Dermis microvascular lymphatic vessel endothelial cell (primary cell): ENCODE measurements at places on chromosomes 11 and 22.
A peak's percentile ranks its signal among the peaks of the same experiment; 100 is the strongest.

DNA sequence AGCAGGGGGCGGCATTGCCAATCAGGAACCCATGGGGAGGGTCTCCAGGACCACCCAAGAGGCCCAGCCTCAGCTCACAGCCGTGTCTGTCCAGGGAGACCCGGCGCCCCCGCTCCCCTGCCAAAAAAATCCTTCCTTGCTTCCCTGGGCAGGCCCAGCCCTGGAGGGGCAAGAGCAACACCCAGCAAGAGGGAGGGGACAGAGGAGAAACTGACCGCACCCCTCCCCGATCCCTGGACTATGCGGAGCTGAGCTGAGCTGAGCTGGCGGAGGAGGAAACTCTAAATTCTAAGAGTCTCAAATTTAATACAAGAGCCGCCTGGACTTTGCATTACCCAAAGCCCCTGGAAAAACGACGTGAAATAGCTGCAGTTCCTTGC lies 52.0 kb upstream of the SHISAL1 start:
- no peak for DNase-seq

GRCh38 chr11:117222991-117223740 lies 8.7 kb downstream of the PCSK7 start:
- DNase-seq: no peak

GRCh38 chr22:39960791-39961746 lies 872 bp downstream of the TMA7B start:
- DNase-seq: peak; percentile 27

DNA sequence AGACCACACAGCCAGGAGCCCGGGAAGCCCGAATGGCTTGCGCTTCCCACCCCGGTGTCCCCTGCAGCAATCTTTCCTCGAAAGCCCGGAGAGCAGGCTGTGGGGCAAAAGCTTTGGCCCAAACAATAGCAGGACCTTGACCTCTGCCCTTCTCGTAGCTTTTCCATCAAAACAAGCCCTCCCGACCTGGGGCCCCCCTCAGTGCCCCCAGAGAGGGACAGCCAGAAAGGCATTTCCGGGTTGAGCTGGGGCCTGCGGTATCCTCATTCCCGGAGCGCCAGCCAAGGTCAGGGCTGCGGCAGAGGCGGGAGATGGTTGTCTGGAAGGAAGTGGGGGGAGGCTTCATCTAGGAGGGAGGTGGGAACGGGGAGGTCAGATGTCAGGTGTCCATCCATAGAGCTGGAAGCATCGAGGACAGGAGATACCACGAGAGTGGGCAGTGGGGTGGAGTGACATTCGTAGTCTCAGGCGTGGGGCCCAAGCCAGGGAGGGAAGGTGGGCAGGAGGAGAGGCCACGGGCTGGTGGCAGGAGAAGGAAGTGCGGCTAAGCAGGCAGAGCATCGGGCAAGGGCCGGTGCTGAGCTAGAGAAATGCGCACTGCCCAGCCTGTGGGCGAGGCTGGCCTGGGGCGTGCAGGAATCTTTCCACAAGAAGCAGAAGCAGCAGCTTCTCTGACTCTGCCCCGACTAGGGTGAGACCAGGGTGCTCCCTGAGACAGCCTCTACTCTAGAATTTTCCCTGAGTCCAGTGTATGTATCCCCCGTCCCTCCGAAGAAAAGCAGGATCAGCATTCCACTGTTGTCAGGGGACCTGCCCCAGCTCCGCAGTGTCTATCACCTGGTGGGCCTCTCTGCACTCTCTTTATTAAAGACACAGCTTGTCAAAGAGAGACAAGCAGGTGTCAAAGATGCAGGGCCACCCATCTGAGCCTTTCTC lies 14.3 kb downstream of the PDGFB start:
- DNase-seq: peak; percentile 54

GRCh38 chr22:26345496-26345895 lies 83.6 kb upstream of the ASPHD2 start:
- no peak for DNase-seq

DNA sequence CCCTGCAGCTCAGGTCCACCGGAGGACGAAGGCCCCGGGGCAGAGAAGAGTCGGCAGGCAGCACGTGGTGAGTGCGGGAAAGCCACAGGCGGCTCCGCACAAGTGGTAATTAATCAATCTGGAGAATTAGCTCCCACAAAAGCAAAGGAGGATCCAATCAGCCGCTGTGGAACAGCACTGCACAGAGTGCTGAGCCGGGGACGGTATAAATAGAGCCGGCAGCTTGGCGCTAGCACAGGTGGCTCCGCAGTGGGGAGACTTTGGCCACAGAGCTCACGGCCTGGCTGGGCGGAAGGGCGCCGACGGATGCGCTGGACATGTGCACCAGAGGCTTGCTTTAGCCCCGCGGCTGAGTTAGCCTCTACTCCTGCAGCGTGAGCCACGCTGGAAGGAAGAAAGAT lies 48.9 kb downstream of the IGSF9B start:
- no peak for DNase-seq

GRCh38 chr11:125554038-125554437 lies 15.2 kb upstream of the EI24 start:
- DNase-seq: no peak

- DNase-seq: no peak
Measured at GRCh38 chr11:128551611-128552335, 35.6 kb downstream of the ETS1 start.

DNA sequence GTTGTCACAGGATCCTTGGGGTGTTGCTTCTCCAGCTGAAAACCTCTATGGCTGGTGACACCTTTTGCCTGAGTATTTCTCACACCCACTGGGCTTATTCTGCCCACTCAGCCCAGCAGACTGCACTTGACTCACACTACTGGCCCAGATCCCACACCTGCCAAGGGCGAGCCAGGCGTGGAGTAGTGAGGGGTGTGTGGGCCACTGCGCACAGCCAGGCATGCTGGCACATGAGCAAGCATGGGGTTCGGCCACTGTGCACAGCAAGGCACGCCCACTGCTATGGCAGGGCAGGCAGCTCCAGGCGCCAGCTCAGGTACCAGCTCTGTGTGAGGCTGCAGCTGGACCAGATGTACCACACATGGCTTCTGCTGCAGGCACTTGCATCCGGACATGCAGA lies 116.5 kb upstream of the MTNR1B start:
- DNase-seq: no peak

DNA sequence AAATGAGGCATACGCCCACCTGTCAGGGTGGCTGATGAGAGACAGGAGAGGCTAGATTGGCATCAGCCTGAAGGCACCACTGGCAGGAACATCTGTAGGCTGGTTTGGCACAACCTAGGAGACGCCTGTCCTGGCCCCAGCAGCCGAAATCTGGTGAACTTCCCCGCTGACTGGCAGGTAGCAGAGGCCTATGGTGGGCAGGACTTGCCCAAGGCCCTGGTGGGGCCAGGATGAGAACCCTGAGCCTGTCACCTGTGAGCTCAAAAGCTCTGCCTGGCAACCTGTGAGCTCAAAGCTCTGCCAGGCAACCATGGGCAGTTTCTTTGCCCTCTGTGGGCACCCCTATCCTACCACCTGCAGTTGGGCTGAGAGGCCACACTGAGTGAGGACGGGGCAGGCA lies 2.5 kb downstream of the DERL3 start:
- no peak for DNase-seq

DNA sequence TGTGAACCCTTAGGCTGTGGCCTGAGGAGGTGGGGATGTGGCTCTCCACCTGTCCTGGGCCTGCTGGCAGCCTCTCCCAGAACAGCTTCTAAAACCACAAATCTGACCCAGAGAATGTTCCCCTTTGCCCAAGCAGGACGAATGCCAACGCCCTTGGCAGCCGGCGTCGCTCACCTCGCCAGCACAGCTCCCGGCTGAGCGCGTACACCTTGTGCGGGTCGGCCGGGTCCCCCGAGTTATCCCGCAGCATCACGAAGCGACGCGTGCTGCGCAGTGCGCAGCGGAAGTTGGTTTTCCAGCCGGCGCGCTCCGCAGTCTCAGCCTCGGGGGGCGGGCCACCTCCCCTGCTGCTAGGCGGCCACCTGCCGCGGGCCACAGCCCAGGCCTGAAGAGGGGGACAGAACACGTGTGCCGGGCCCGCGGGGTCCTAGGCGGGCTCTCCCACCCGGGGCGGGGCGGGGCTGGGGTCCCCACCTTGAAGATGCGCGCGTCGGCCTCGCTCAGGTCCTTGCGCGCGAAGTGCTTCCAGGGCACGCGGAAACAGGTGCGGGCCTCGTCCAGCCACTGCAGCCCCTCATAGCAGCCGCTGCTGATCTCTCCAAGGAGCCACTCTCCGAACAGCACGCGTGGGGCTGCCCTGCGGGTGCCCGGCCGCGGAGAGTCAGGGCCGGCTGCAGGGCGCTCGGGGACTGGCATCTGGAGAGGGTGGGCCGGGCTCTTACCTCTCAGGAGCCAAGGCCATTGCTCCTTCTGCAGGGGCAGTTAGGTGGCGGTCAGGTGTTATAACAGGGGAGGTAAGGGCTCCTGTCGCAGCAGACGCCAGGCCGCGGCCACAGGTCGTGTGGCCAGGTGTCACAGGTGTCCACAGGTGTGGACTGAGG lies 887 bp downstream of the IRF7 start:
- no peak for DNase-seq

GRCh38 chr22:36409911-36410756 lies 22.4 kb upstream of the MYH9 start:
- peak; percentile 57 for DNase-seq

GRCh38 chr11:76685831-76686230 lies 15.3 kb upstream of the LRRC32 start:
- DNase-seq: no peak

DNA sequence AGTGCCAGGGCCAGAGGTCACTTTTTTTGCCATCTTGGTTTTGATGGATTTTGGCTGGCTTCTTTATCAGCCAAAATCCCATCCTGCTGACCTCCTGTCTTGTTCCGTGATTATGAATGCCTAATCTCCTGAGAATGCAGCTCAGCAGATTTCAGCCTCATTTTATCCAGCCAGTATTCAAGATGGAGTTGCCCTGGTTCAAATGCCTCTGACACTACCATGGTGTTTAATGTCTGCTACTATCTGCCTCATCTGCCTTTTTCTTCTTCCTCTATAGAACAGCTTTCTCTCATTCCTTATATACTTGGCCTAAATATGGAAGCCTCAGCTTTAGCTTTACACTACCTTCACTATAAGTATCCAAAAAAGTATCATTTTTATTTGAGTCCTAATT lies 50.7 kb downstream of the ACER3 start:
- no peak for DNase-seq

DNA sequence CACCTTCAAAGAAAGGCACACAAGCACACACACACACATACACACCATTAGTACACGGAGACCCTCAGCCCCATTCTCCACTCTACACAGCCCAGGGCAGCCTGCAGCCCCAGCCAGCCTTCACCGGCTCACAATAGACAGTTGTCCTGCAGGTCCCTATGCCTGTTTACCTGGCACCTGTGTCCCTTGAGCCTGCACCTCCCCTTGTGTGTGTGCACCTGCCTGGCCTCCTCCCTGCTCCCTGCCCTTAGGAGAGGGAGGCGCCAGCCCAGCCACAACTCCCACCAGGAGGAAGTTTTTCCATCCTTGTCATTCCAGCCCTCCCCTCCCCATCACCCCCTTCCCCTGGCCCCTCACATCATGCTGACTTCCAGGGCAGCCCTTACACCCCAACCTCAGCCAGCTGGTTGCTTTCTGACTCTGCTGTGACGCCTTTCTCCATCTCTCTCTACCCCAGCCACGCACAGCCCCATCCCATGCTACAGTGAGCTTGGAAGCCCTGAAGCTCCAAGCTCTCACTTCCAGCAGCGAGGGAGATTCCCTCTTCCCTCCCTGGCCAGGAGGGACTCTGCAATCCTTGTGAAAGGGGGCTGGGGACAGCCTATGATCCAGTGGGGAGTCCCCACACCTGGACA lies 4.4 kb downstream of the AHNAK start:
- no peak for DNase-seq

GRCh38 chr11:130617001-130617400 lies 168.6 kb downstream of the ADAMTS15 start:
- DNase-seq: no peak

- DNase-seq: no peak
Measured at GRCh38 chr11:10301656-10302358, 3.1 kb upstream of the ADM start.

DNA sequence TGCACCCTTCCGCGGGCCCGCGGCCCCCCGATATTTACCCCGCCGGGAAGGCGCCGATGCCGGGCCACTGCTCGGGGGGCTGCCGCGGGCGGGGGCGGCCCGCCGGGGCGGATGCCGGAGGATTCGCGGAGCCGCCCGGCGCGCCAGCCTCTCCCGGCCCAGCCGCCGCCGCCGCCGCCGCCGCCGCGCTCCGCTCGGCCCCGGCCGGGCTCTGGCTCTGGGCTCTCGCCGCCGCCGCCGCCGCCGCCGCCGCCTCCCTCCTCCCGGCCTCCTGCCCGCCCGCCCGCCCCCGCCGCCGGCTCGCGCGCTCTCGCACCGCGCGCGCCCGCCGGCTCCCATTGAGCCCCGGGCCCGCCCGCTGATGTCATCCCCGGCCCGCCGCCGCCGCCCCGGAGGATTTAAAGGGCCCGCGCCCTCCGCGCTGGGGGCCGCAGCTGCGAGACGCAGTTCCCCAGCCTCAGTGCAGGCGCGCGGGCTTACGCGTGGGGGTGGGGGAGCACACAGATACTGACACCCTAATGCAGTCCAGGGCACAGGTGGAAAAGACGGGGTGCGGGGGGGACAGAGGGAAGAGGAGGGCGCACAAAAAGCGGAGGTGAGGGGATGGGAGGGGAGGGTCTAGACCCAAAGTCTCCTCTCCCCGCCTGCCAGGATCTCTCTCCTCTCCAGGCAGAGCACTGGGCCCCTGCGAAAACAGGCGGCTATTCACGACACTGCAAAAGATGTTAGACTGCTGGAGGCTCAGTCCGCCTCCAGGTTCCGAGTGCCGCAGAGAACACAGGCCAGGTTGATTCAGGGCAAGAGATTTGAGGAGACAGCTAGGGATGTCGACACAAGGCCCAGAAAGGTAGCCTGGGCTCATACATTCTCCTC lies at the start of gene CSNK1E:
Gene CSNK1E (minus strand): TSS at position 312 of the 873 bp plus-strand sequence. CDS start 3,276 bp downstream, outside the sequence.
- DNase-seq: peak; percentile 70

DNA sequence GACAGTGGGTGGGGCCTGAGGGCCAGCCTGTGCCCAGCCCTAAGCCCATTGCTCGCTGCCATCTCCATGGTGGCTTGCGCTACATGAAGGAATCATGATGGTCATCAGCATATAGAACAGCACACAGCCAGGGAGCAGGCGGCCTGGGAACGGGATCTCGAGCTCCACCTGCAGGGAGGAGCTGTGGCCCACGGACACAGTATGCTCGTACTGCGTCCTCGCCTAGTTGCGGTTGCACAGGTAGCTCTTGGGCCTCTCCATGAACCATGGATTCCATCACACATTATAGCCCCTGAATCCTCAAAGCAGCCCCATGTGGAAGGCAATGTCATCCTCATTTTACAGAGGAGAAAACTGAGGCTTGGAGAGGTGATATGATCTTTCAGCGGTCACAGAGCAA lies 15.1 kb downstream of the SEC14L4 start:
- no peak for DNase-seq

GRCh38 chr11:108037211-108037610 lies 28.5 kb downstream of the CUL5 start:
- DNase-seq: no peak

DNA sequence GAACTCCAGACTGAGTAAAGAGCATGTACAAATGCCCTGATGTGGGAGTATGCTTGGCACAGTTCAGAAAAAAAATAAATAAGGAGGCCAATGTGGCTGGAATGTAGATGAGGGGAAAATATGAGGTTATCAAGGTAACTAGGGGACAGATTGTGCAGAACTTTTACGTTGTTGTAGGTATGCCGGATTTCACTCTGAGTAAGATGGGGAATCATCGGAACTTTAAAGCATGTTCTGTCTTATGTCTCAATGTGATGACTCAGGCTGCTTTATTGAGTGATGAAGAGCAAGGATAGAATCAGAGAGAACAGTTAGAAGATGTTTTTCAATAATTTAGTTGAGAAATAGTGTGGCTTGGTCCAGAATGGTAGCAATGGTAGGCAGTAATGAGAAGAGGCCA lies 130.4 kb downstream of the C11orf87 start:
- no peak for DNase-seq

GRCh38 chr22:22763512-22763911 lies 119.1 kb downstream of the GGTLC2 start:
- no peak for DNase-seq
